Natural killer cell treated with Interleukin-12 subunit alpha and Interleukin-12 subunit beta and Interleukin-15 and Interleukin-18, amount 100 ng/mL, for 72 hours (primary cell): ENCODE measurements at places on chromosomes 7 and 10. TPM values are rescaled to one million over a fixed set of nuclear protein-coding genes. Genes with fewer than 3 reads are reported as not detected.

SFMBT2 gene
- total RNA-seq = 101 TPM

LRRC17 gene
- total RNA-seq = 0.14 TPM

MYL7 gene
- not detected for total RNA-seq

TRIM56 gene
- 54.8 TPM for total RNA-seq

OLAH gene
- 0.89 TPM for total RNA-seq

MSRB2 gene
- 10.7 TPM for total RNA-seq
